ENCODE measurements at places on chromosomes 12 and 14. TPM values are rescaled to one million over a fixed set of nuclear protein-coding genes. Genes with fewer than 3 reads are reported as not detected.

DBX2 gene
- not detected for total RNA-seq

- no peak for DNase-seq
Measured at GRCh38 chr12:43848226-43848507, 12.3 kb downstream of the TMEM117 start.

DNA sequence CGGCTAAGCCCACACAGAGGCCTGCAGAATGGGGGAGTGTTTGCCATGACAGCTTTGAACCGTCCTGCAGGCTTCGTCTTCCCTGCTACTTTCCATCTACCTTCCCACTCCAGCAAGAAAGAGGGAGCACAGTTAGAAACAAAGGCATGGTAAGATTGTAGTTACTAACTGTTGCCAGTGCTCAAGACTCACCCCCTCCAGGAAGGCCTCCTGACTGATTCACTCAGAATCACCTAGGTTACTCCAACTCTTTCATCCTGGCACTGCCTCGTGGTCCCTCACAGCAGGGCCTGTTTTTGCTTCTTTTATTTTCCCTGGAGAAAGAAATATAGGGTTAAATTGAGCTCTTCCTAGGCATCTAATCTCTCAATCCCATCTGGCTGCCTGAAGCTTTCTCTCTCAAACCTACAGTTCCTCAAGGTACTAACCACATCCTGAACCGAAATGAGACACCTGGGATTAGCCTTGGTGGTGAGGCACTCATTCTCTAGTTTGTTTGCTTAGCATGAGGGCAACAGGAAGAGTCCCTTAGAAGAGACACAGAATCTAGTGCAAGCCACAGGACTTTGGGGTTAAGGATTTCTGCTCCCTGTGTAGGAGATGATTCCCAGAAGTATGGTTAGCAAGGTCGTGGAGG lies 7.8 kb downstream of the GALNT6 start:
- DNase-seq = no peak

DNA sequence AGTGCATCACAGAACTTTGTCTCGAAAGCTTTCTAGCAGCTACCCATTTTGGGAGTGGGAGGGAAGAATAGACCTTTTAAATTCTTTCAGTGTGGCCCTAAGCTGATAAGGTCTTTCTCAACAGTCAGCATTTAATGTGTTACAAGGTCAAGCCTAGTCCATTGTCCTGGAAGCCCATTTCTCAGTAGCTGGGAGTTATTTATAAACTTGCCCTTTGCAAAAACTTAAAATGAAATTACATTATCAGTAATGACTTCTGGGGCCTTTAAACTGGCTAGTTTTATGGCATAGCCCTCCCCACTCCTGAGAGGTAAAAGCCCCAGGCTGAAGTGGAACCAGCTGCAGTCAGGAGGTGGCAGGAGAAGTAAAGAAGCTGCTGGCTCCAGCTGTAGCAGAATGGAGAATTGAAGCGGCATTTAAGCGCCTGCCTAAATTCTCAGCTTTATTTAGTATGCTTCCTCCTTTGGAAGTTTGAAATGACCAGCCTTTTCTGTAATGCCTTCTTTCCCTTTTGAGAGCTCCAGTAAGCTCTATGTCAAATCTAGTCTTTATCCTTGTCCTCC lies 12.4 kb downstream of the COPZ1 start:
- DNase-seq = no peak

All from H1 (cell line).